ENCODE measurements at places on chromosomes 6 and 20.

- DNase-seq: no peak
Observed at GRCh38 chr6:33136310-33136900, 55.9 kb downstream of the COL11A2 start.

- no peak for DNase-seq
Observed at GRCh38 chr20:62657956-62658355, 15.7 kb downstream of the SLCO4A1 start.

DNA sequence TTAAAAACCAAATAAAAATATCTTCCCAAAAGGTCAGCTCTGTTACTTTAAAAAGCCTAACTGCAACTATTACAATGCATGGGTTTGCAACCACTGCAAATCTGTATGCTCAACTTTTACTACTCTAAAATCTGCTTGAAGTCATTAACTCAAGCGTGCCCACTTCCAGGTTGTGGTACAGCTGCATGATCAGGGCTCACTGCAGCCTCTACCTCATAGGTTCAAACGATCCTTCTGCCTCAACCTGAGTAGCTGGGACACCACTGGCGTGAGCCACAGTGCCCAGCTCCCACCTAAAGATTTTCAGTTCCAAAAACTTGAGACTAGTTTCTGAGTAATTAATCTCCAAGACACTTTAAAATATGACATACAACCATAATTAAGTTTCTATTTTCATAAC lies 8.2 kb downstream of the DIDO1 start:
- peak; percentile 76 for DNase-seq

DNA sequence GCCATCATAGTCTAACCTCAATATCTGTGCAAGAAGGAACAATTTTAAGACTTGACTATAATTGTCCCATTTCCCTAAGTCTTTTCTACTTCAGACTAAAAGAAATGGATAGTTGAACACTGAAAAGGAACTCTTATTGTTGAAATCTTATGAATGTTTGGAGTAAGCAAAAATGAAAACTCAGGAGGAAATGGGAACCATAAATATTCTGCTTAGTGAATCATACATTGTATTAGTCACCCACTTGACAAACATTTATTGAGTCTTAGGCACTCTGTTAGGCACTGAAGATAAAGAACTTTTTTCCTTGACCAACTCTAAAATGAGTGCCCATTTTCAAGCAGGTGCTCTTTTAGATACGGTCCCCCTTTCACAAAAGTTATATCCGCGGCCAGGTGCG lies 8.7 kb downstream of the CCDC170 start:
- no peak for DNase-seq

- DNase-seq: no peak
Observed at GRCh38 chr6:107021446-107022185, 6.4 kb upstream of the MTRES1 start.

DNA sequence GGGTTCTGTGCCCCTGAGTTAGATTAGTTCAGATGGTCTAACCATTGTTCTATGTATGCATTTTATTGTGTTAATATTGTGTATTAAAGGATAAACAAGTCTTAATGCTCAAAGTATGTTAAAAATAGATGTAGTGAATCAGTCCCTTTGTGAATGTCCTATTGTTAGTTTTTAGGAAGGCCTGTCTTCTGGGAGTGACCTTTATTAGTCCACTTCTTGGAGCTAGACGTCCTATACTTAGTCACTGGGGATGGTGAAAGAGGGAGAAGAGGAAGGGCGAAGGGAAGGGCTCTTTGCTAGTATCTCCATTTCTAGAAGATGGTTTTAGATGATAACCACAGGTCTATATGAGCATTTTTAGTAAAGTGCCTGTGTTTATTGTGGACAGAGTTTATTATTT lies 12.3 kb upstream of the HMGN4 start:
- DNase-seq: no peak

GRCh38 chr6:29631860-29632731 lies 887 bp downstream of the GABBR1 start:
- DNase-seq: peak; percentile 64

- no peak for DNase-seq
Observed at GRCh38 chr6:90024633-90025032, 130.4 kb downstream of the GJA10 start.

GRCh38 chr6:95294043-95294442 lies 283.3 kb upstream of the MANEA start:
- DNase-seq: no peak

DNA sequence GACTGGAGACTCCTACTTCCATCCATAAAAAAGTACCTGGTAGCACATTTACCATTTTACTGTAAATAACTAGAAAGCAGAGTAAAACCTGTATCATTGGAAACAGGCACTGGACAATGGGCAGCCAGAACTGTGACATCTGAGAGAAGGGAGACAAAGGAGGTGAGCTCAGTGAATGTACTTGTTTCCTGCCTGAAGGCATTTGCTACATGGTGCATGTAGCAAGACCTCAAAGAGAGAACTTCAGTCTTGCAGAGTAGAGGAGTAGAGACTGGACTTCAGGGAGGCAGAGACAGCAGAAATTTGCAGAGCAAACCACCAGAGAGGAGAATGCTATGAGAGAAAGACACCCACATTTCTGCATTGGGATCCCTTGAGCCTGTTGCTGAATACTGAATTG lies 171.0 kb upstream of the CCN2 start:
- no peak for DNase-seq

DNA sequence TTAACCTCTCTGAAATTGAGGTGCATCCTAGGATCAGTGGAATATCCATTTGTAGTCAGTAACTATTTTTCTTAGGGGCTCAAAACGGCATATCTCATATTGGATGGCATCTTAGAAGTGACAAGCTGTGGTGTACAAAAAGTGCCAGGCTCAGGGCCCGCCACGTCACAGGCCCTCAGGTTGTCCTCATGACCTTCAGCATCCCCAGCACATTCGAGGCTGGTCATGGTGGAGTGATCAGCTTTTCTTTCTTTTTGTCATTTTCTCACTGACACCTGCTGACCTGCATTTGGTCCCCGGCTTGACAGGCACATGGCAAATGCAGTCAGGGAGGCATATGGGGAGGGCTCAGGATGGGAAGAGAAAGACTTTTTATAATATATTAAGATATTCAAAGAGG lies 7.1 kb upstream of the E2F1 start:
- no peak for DNase-seq

- DNase-seq: no peak
Observed at GRCh38 chr6:100103194-100103593, 109.2 kb upstream of the MCHR2 start.

- no peak for DNase-seq
Observed at GRCh38 chr6:93735099-93735498, 315.7 kb upstream of the EPHA7 start.

- DNase-seq: no peak
Observed at GRCh38 chr6:167479901-167480648, 155.2 kb downstream of the TTLL2 start.

- no peak for DNase-seq
Observed at GRCh38 chr20:49775229-49775693, 37.4 kb upstream of the SLC9A8 start.

- DNase-seq: no peak
Observed at GRCh38 chr20:46139908-46140482, 21.9 kb downstream of the CD40 start.

GRCh38 chr6:7080311-7080710 lies 27.4 kb upstream of the RREB1 start:
- DNase-seq: no peak

- no peak for DNase-seq
Observed at GRCh38 chr6:52603000-52603795, 26.3 kb upstream of the TRAM2 start.

DNA sequence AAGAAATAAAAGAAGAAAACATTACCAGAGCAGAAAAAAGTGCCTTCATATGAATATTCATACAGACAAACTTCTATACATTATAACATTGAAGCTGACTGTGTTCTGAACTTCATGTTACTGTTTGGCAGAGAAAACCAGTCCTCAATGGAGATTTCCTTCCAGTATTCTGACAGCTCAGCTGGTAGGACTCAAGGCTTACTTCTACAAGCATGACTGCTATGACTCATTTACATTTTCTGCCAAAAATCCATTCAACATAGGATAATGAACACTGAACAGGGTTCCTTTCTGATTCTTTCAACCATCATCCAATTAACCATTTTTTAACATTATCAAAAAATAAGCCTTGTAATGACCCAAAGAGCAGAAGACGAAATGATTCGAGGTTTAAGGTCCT lies 25.4 kb downstream of the COL9A1 start:
- no peak for DNase-seq

GRCh38 chr6:54070025-54070424 lies 41.2 kb upstream of the MLIP start:
- DNase-seq: no peak

DNA sequence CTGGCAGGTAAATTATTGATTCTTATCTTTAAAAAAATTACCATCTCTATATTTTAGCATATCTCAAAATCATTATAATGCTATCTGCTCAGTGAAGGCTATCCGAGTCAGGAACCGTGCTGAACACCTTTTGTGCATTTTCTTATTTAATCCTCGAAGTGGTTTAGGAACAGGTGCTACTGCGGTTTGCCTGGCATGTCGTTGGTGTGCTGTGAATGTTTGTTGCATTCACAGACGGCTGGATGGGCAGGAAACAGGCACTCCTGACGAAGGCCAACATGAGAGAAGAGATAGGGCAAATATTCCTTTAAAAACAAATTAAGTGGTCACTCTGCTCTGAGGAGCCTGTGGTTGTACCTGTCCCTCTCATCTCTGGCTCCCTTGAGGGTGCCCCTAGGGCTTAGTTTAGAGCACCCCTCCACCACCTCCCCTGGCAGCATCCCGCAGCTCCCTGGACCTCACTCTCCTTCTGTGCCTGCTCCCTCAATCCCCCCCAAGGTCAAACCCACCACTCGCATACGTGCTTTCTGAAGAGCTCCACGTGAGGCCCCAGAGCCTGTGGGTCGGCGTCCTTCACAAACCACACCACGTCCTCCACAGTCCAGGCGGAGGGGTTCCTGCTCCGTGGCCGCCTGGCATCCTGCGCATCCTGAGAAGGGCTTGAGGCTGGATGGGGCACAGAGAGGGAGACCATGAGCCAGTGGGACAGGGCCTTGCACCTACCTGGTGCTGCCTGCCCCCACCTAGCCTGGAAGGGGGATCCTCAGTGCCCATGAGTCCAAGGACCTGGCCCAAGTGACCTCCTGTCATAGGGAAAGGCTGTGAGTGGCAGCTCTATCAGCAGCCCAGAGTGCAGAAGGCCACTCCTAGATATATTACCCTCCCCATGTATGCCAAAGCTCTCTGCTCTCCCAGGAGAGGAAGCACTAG lies 116.5 kb downstream of the SCML4 start:
- DNase-seq: no peak

- DNase-seq: no peak
Observed at GRCh38 chr6:109852713-109853112, 125.4 kb upstream of the GPR6 start.

DNA sequence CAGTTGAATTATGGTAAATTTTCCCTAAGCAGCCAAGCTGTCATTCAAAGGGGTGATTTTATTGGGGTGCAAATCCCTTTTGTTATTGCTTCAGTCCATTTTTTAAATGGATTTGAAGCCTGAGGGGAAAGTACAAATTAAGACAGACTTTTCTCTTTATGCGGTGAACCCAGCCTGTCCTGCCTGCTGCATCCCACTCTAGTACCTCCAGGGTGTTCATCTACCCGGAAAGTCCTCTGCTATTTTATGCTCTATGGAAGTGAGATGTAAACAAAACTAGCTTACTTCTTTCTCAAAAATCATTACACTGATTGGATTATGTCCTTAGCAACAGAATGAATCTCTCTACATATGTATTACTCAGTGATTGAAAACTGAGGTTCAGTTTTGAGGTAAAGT lies 1088.9 kb upstream of the CITED2 start:
- DNase-seq: no peak

- DNase-seq: no peak
Observed at GRCh38 chr20:13363473-13363872, 142.4 kb downstream of the ISM1 start.

- DNase-seq: no peak
Observed at GRCh38 chr20:62952968-62953838, 694 bp downstream of the SLC17A9 start.

DNA sequence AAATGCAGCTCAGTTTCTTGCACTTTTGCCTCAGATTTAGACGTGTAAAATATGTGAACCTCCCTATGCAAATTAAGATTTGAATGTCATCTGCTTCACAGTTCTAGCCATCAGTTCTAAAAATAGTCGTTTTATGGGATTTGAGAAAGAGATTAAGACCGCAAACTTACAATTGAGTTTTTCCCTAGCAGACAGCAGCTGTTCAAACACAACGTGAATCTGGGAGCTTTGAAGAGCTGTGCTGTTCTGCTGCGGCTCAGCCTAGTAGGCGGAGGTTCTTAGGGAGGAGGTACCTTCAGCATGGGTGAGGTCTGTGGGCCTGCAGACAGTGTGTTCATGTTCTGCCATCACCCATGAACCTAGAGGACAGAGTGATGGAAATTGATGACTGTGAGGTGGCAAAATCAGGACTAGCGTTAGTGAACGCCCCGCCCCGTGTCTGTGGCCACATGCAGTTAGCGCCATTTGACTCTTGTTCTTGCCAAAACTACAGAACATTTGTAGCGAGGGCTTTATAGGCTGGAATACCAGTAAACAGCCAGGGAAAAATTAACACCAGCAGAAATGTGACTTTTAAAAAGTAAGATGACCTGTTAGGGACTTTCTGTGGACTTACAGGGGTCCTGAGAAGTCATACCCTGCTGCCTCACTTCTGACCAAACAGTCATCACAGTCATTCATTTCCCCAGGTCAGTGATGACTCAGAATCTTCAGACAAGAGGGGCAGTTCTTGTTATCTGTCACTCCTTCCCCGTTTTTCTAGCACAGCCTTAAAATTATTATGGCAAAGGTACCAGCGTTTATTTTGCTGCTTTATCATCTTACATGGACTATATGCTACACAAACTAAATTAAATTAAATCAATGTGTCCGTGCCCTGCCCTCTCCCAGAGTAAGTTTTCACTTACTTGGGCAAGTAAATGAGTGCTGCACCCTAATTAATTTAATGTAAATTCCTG lies 84.3 kb upstream of the TMEM181 start:
- no peak for DNase-seq

DNA sequence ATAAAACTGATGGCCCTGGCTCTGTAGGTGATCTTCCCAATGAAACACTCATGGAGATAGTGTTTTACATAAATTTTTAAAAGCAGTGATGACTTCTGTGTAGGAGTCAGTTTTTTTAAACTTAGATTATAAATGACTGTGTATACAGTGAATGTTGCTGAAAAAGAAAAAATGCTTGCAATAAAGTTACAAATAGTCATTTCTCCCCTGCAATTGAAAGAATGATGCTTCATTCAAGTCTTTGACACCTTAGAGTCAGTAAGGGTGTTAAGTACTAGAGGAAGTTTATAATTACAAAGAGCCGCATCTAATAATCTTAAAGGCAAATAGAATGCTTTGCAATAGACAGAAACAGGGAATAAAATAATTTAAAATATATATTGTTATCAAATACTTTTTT lies 27.6 kb downstream of the ZNF292 start:
- no peak for DNase-seq

GRCh38 chr20:38194971-38195504 lies 30.0 kb upstream of the TGM2 start:
- DNase-seq: no peak
